ENCODE measurements at places on chromosomes 5 and 9.

GRCh38 chr9:128634111-128634510, 22.5 kb downstream of the DYNC2I2 start:
- no peak for DNase-seq
- no peak overlapping the region for H3K27ac ChIP-seq
- peaks cover 24% of the 10 kb centered on the region for H3K36me3 ChIP-seq

DNA sequence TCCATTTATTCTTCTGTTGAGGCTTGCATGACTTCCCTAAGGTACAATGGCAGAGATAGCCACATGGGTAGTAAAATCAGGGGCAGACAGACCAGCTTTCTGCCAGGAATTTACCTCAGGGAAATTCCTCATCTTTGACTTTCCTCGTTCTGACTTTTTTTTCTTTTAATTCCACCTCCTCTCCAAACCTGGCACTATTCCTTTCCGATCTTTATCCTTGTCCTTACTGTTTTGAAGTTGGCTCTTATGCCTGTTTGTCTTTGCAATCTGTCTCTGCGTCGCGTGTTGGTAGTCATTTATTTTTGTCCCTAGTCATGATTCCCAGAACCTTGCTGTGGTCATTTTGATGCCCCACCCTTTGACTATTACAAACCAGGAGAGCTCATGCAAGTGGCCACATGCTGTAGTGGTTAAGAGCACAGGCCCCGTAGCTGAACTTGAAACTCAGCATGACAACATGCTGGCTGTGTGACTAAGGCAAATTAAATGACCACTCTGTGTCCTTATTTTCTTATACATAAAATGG, 19.0 kb downstream of the TMC1 start:
- H3K4me3 ChIP-seq = no peak overlapping the region
- no peak for DNase-seq
- H3K27me3 ChIP-seq = no peaks in the 10 kb centered on the region
- H3K4me1 ChIP-seq = no peaks in the 10 kb centered on the region
- no peaks in the 10 kb centered on the region for H3K36me3 ChIP-seq
- H3K27ac ChIP-seq = no peak overlapping the region

DNA sequence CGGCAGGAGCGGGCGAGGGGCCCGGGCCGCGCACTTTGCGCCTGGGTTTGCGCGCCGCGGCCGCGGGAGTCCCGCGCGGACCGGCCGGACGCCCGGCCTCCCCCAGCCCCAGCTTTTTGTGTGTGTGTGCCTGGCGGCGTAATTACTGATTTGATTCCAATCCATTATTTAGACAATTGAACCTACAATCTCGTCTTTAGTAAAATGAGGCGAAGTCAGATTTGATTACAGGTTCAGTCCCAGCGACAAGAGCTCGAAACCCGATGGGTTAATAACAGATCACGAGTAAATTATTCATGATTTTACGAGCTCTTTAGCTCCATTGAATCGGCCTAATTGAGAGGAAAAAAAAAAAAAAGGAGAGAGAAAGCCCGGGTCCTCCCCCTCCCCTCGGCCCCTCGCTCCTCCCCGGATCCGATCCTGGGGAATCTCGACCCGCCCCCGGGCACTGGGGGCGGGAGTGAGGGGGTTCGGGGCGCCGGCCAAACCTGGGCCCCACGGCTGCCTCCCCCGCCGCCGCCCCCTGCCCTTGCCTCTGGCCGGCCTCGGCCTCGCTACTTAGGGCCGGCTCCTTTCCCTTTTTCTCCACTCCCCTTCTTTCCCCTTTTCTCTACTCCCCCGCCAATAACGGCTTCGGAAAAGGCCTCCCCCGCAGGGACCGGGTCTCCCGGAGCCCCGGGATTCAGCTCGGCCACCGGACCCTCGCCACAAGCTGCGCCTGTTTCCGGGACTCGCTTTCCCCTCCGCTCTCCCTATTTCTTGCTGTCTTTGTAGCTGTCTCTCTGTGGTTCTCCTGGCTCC, 6.6 kb downstream of the LHX2 start:
- H3K27ac ChIP-seq = no peak overlapping the region
- H3K27me3 ChIP-seq = peaks cover 100% of the 10 kb centered on the region
- H3K36me3 ChIP-seq = no peaks in the 10 kb centered on the region
- H3K4me3 ChIP-seq = peak overlapping the region; percentile 68

GRCh38 chr5:62568143-62568542, 10.5 kb upstream of the LRRC70 start:
- H3K4me1 ChIP-seq = peaks cover 10% of the 10 kb centered on the region
- H3K27me3 ChIP-seq = no peaks in the 10 kb centered on the region
- no peak overlapping the region for H3K4me3 ChIP-seq
- no peak overlapping the region for H3K27ac ChIP-seq
- no peaks in the 10 kb centered on the region for H3K36me3 ChIP-seq

DNA sequence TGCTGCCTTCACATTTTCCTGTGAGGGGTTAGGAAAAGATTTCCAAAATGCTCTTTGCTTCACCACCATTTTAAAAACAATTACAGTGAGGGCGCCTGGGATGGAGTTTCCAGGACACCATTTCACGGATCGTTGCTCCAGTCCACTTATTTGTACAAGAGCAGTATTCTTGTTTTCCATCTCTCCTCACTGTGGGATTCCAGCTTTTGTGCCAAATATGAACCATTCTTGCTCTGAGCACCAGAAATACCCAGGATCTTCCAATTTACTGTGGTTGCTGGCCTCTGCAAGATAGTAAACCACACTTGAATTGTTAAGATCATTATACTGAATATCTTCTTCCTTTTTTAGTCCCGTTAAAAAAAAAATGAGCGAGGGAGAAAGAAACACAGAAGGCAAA, 899.5 kb downstream of the TLE1 start:
- no peak overlapping the region for H3K4me3 ChIP-seq
- H3K4me1 ChIP-seq = no peaks in the 10 kb centered on the region
- H3K27me3 ChIP-seq = no peaks in the 10 kb centered on the region
- no peak for DNase-seq
- H3K36me3 ChIP-seq = no peaks in the 10 kb centered on the region

DNA sequence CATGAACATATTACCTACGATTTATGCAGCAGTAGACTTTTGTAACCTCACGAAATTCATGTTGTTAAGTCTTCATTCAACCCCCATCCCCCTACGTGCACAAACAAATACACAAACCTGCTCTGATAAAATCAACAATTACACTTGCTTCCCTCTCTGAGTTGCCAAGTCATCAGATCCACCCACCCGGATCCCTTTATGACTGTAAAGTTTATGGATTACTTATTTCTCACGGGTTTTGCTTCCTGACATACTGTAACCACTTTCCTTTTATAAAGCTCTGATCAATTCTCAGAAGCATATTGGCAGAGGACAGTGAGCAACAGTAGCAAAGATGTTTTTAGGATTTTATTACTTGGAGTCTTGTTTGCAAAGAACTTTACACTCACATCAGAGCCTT, 70.5 kb downstream of the MLLT3 start:
- no peak for DNase-seq
- no peak overlapping the region for H3K4me3 ChIP-seq
- no peaks in the 10 kb centered on the region for H3K36me3 ChIP-seq
- no peaks in the 10 kb centered on the region for H3K27me3 ChIP-seq
- H3K4me1 ChIP-seq = peaks cover 20% of the 10 kb centered on the region

DNA sequence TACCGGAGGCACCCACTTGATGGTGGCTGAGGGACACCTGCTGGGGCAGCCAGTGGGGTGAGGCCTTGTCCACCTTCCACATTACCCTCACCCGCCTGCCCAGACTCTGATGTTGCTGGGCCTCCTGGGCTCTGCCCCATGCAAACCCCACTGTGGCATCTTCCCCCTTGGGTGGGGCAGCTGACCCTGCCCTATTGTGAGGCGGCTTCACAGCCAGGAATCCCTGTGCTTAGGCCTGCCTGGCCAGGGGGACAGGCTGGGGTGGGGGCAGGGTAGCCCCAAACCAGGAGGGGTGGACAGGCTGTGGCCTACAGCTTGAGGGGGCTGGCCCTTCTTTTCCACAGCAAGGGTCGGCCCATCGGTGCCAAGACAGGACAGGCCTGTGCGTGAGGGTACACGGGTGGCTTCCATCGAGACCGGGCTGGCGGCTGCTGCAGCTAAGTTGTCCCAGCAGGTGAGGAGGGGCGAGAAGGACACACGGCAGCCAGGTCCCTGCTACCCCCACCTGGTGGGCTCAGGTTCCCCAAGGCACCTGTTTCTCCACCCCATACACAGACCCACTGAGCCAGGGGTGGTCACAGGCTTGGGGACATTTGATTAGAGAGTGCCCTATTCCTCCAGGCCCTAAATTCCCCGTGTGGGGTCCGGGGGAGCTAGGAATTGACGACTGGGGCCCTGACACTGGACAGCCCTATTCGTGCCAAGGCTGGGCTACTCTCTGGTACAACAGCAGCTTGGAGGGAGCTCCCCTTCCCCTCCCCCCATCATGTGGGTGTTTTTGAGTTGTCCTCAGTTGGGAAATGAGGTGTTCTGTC, 99.2 kb downstream of the PHF2 start:
- H3K27ac ChIP-seq = no peak overlapping the region
- no peak overlapping the region for H3K4me3 ChIP-seq
- no peaks in the 10 kb centered on the region for H3K36me3 ChIP-seq
- no peaks in the 10 kb centered on the region for H3K27me3 ChIP-seq
- no peak for DNase-seq

DNA sequence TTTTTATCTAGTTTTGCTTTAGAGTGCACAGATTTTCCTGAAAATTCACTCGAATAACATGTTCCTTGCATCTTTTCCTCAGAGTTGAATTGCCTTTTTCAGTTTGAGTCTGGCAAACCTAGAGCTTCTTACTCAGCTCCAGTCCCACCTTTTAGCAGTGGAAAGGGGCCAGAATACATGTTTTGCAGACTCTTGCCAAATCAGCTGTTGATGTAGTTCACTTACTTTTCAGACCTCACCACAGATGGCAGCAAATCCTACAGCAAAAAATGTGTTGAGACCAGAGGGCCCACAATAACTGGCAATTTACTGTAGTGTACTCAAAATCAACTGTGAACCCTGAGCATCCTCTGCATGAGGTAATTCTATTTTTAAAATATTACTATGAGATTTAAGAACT, 545.2 kb upstream of the ACO1 start:
- H3K4me1 ChIP-seq = no peaks in the 10 kb centered on the region
- no peaks in the 10 kb centered on the region for H3K36me3 ChIP-seq

DNA sequence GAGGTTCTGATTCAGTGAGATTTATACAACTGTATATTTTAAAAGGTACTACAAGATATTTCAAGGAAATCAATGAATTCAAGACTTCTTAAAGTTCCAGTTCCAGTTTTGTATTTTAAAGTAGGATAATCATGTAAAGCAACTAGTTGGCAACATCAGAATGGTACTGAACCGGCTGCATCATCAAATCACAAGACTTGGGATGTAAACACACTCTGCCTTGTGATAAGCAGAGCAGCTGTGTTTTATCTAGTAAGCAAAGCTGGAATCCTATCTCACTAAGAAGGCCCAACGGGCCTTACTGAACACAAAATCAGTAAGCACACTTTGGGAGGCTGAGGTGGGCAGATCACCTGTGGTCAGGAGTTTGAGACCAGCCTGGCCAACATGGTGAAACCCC, 327.2 kb upstream of the NREP start:
- H3K4me1 ChIP-seq = no peaks in the 10 kb centered on the region
- H3K36me3 ChIP-seq = no peaks in the 10 kb centered on the region
- peak overlapping the region; percentile 20 for H3K27ac ChIP-seq
- no peak overlapping the region for H3K4me3 ChIP-seq

DNA sequence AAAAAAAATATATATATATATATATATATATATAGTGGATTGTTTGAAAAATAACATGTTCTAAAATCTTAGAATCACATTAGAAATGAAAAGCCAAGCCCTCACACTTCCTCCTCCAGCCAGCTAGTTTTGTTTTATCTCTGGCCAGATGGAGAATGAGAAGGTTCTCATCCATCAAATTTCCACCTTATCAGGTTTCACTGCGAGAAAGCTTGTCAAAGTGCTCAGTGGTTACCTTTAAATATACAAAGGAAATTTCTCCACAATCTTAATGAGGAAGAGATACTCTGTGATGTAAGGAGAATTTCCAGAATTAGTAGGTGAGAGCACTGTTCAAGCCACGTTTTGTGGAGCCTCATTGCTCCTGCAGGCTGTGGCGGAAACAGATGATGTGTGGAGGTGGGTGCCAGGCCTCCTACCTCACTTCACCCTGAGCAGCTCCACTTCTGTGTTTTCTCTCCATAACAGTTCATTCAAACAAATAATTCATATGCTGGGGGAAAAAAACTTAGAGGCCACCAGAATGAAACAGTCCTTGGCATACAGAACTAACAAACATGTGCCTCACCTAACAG, 71.9 kb downstream of the CDK5RAP2 start:
- no peaks in the 10 kb centered on the region for H3K27me3 ChIP-seq
- no peak overlapping the region for H3K27ac ChIP-seq
- DNase-seq = no peak
- no peaks in the 10 kb centered on the region for H3K4me1 ChIP-seq
- H3K36me3 ChIP-seq = 0 out of 2 replicates have a peak, but pooled peaks cover 7% of the 10 kb centered on the region

GRCh38 chr5:4019841-4020240, 424.2 kb downstream of the IRX1 start:
- H3K27me3 ChIP-seq = no peaks in the 10 kb centered on the region
- no peak overlapping the region for H3K27ac ChIP-seq
- H3K4me3 ChIP-seq = no peak overlapping the region
- H3K4me1 ChIP-seq = no peaks in the 10 kb centered on the region

DNA sequence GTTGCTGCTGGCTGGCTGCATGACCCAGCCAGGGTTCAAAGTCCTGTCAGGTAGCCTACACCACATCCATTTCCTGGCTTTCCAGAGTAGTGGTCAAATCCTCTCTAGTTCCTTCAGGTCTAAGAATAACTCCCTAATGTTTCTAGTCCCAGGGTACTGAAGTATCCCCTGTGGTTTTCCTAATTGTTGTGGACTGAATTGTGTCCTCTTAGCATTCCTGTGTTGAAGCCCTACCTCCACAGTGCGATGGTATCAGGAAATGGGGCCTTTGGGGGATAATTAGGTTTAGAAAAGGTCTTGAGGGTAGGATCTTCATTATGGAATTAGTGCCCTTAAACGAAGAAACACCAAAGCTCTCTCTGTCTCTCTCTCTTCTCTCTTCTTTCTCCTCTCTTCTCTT, 191.8 kb upstream of the CCNG1 start:
- H3K27ac ChIP-seq = no peak overlapping the region
- no peaks in the 10 kb centered on the region for H3K36me3 ChIP-seq
- H3K4me3 ChIP-seq = no peak overlapping the region
- DNase-seq = peak; percentile 27

DNA sequence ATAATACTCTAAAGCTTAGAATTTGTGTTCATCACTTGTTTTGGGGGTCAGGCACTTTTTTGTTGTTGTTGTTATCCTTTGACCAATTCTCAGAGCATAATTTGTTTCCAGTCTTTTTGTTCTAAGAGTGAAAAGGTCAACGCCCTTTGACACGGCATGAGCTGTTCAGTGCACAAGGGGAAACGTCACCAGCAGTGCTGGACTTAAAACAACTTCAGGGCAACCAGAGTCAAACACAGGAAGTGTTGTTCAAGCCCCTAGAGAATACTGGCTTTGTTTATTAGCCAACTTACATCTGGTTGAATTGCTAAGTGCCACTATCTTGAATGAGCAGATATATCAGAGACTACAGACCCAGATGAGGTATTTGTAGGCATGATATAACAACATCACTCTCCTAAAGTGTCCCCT, 368.9 kb downstream of the TMEM161B start:
- H3K27me3 ChIP-seq = no peaks in the 10 kb centered on the region
- peaks cover 22% of the 10 kb centered on the region for H3K4me1 ChIP-seq
- H3K4me3 ChIP-seq = no peak overlapping the region
- H3K27ac ChIP-seq = no peak overlapping the region
